ENCODE measurements at places on chromosomes 5 and 9. TPM values are rescaled to one million over a fixed set of nuclear protein-coding genes. Genes with fewer than 3 reads are reported as not detected.

GRCh38 chr5:34550247-34550646, 105.9 kb upstream of the RAI14 start:
- no peak for DNase-seq

- DNase-seq: no peak
Observed at GRCh38 chr5:76471987-76472334, 68.9 kb downstream of the IQGAP2 start.

DNA sequence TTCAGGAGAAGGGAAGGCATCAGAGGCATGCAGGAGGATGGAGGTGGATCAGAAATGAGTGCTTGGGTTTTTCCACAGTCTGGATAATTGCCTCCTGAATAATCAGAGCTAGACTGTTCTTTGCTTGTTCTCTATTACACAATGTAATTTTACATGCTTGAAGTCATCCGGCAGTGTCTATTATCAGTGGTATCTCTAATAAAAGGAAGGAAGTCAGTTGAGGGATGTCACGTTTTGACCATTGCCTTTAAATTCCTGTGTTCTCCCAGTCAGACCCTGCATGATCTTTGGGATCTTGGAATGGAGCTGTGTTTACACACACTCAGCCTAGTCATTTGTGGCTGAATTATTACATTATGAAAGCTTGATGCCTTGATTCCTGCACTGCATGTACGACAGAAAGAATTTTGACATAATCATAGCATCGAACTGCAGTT, 91.0 kb downstream of the PDE8B start:
- DNase-seq: no peak

GRCh38 chr5:143653256-143653655, 158.7 kb upstream of the HMHB1 start:
- DNase-seq: no peak

The DCAF12 gene
- total RNA-seq: 15.1 TPM

The SERF1A gene
- 5.9 TPM for total RNA-seq

GRCh38 chr9:25813478-25813877, 135.2 kb upstream of the TUSC1 start:
- DNase-seq: no peak

The DCAF10 gene
- total RNA-seq: 18.8 TPM

DNA sequence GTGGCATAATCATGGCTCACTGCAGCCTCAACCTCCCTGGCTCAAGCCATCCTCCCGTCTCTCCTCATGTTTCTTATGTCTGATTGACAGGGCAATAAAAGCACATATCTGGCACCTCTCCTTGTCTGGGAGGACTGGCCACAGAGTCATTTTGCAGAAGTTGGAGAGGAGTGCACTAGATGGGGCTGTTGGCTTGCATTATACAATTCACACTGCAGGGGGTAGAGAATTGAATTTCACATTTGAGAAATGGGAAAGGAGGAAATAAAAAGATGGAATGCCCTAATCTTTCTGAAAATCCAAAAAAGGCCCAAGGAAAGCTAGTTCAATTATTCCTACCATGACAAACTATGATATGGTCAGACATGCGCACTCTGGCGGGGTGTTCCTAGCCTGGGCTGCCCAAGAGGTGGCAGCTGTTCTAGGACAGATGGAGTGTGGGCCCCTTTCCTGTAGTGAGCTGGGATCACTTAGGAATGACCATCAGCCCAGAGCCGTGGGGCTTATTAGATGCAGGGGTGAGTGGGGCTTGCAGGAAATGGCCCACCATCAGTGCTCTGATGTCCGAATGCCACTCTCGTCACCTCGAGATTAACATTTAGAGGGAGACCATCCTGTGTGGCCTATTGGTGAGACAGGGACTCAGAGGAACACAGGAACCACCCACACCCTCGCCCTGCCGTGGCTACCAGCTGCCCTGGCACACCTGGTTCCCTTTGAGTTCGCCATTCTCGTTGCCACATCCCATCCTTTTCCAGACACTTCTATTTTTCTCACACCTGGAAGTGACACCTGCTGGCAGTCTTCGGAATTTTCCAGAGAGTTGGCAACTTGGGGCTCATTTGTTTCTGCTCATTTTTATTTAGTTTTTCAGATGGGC, 21.8 kb upstream of the ANKRD18A start:
- DNase-seq: no peak

- DNase-seq: no peak
Observed at GRCh38 chr9:86550401-86550800, 196.2 kb upstream of the TUT7 start.

The TNPO1 gene
- total RNA-seq: 70.0 TPM

DNA sequence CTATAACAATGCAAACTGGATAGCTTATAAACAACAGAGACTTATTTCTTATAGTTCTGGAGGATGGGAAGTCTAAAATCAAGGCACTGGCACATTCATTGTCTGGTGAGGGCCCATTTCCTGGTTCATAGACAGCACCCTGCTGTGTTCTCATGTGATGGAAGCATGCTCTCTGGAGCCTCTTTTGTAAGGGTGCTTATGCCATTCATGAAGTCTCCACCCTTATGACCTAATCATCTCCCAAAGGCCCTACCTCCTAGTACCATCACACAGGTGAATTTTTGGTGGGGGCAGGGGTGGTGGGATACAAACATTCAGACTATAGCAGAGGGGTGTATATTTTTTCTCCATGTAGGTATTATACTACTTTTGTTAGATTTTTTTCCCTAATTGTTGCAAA, 92.4 kb downstream of the UNC13B start:
- no peak for DNase-seq

- no peak for DNase-seq
Observed at GRCh38 chr5:72623323-72623722, 116.1 kb upstream of the ZNF366 start.

The NIPAL4 gene
- total RNA-seq: 0.23 TPM

The PTPRD gene
- 11.8 TPM for total RNA-seq

The OBP2B gene
- not detected for total RNA-seq

GRCh38 chr5:121031491-121031890, 567.4 kb downstream of the PRR16 start:
- DNase-seq: no peak

- no peak for DNase-seq
Observed at GRCh38 chr5:58763390-58763789, 180.5 kb downstream of the RAB3C start.

GRCh38 chr5:4479426-4479825, 660.7 kb upstream of the ADAMTS16 start:
- no peak for DNase-seq

The ALDH1A1 gene
- total RNA-seq: 40.8 TPM

GRCh38 chr9:4604678-4605095, 57.4 kb upstream of the PLPP6 start:
- peak; percentile 17 for DNase-seq
